ENCODE measurements at places on chromosomes 1 and 21. TPM values are rescaled to one million over a fixed set of nuclear protein-coding genes. Genes with fewer than 3 reads are reported as not detected.

DNA sequence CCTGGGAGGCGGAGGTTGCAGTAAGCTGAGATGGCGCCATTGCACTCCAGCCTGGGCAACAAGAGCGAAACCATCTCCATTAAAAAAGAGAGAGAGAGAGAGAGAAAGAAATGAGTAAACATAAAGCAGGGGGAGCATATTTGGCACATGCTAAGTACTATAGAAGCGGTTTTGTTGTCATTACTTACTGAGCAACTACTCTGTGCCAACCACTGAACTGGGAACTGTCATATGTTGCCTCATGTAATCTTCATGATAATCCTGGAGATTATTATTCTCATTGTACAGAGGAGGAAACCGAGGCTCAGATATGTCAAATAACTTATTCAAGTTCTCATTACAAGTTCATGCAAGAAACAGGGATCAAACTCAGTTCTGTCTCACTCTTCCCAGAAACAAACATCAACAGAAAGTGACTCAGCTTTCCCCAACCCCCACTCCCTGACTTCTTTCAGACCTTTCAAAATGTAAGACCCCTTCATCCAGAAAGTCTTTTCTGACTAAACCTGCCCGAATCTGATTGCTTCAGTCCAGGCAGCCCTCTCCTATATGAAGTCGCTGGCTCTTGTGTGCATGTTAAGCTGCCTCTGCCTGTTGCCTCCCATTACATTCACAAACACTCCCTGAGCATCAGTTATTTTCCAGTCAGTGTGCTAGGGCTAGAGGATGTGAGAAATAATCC is 23.5 kb downstream of the LAMB3 start:
- DNase-seq = no peak

- no peak for DNase-seq
Measured at GRCh38 chr1:224333939-224334786, 4.2 kb upstream of the NVL start.

- no peak for DNase-seq
Measured at GRCh38 chr1:247112479-247112781, 8.3 kb upstream of the ZNF669 start.

- DNase-seq = no peak
Measured at GRCh38 chr1:162364498-162364897, 12.2 kb downstream of the SPATA46 start.

The SH2D1B gene
- not detected for total RNA-seq

GRCh38 chr1:88175631-88176226 is 508.3 kb upstream of the PKN2 start:
- no peak for DNase-seq

DNA sequence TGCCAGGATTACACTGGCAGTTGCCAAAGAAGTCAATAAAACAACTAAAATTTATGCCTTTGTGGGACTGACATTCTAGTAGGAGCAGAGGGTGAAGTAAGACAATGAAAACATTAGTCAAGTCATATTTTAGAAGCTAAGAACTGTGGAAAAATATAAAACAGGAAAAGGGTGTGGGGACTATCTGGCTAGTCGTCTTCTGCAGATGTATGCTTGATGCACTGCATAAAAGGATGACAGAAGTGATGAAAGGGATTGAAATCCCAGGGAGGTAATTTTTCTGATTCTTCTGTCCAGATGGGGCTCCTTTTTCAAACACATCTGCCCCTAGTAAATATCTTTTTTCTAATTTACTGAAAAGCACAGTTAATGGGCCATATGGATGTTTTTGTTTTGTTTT is 706.3 kb downstream of the ADGRL2 start:
- no peak for DNase-seq

DNA sequence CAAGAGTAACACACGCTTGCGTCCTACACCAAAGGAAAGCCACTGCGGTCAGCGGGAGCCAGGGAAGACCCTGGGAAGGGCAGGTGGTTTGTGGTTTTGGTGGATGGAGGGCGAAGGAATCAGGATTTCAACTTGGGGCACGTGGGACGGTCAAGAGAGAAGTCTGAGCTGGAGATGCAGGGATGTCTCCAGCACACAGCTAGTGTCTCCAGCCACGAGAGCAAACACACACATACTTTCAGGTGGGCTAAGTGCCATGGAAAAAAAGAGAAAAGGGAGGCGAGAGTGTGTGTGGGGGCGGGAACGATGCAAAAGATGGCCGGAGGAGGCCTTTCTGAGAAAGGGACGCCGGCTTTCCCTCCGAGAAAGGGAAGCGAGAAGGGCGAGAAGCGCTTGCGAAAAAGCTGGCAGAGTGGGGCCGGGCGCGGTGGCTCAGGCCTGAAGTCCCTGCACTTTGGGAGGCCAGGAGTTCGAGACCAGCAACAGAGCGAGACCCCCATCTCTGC is 1.4 kb upstream of the SRRM1 start:
- peak; percentile 45 for DNase-seq

The CFAP74 gene
- total RNA-seq = not detected

The ADORA1 gene
- total RNA-seq = 5.7 TPM

- no peak for DNase-seq
Measured at GRCh38 chr1:90952906-90953305, 68.9 kb downstream of the ZNF644 start.

The AMY1A gene
- not detected for total RNA-seq

DNA sequence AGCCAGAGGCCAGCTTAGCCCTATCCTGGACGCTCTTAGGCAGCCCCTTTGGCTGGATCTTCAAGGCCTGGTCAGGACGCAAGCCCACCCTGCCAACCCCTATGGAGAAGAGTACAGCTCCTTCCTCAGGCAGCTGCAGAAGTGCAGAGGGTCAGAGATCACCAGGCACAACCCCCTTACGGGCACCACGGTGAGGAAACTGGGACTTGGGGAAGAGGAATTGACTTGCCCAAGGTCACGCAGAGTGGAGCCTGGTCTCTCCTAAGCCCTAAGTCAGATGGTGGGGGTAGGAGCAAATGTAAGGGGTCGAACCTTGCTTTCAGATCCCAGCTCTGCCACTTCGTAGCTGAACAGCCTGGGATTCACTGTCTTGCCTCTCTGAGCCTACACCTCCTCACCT is 3.7 kb downstream of the E2F2 start:
- no peak for DNase-seq

DNA sequence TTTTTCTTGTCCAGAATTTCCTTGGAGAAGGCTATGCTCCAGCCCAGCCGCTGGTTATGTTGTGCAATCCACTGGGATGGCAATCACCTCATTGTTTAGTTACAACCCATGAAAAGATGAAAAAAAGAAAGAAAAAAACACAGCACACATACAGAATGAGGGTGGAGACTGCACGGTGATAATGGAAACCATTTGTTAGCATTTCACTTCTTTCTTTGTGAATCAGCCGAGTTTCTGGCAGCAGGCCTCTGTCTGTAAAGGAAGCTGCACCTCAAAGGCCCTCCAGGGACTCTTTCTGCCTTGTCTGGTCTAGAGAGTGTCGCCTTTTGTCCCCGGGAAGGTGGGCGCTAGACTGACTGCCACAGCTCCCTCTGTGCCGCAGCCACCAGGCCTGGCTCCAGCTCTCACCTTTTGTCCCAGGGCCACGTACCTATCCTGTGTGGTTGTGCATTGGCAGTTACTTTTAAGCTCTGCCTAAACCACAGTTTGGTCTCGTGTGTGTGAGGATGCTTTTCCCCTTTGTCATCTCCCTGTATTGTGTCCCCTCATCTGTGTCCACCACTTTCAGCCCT is 35.6 kb downstream of the NGF start:
- no peak for DNase-seq

The RBBP5 gene
- 24.6 TPM for total RNA-seq

- DNase-seq = peak; percentile 18
Measured at GRCh38 chr1:203860396-203861025, 888 bp upstream of the SNRPE start.

- DNase-seq = peak; percentile 87
Measured at GRCh38 chr1:4755301-4755845, 101.0 kb downstream of the AJAP1 start.

DNA sequence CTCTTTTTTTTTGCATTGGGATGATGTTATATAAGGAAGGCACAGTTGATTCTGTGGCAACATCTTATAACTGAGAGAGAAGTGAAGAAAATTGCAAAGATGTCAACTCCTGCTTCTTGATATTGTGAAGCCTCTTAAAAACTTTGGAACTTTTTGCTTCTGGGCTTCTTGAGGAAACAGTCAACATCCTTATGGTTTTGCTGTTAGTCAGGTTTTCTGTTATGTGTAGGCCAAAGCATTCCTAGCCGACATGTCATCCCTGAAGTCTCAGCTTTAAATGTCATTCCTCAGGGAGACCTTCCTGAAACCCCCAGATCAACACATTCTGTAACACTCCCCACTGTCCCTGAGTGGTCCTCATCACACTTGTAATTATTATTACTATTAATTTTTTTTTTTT is 12.6 kb downstream of the FALEC start:
- no peak for DNase-seq

DNA sequence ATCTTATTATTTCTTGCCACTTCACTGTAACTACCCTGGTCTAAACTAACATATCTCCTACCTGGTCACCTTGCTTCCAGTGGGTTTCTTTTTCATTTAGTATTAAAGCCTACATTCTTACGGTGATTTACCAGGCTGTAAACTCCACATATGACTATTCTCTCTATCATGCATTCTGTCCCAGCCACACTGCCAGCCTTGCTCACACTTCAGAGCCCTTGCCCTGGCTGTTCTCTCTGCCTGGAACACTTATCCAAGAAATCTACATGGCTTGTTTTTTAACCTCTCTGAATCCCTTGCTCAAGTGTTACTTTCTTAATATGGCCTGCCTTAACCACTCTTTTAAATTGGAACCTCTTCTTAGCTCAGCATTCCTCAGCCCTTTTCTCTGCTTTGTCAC is 212.7 kb downstream of the GPR52 start:
- no peak for DNase-seq

The PDE9A gene
- 37.9 TPM for total RNA-seq

DNA sequence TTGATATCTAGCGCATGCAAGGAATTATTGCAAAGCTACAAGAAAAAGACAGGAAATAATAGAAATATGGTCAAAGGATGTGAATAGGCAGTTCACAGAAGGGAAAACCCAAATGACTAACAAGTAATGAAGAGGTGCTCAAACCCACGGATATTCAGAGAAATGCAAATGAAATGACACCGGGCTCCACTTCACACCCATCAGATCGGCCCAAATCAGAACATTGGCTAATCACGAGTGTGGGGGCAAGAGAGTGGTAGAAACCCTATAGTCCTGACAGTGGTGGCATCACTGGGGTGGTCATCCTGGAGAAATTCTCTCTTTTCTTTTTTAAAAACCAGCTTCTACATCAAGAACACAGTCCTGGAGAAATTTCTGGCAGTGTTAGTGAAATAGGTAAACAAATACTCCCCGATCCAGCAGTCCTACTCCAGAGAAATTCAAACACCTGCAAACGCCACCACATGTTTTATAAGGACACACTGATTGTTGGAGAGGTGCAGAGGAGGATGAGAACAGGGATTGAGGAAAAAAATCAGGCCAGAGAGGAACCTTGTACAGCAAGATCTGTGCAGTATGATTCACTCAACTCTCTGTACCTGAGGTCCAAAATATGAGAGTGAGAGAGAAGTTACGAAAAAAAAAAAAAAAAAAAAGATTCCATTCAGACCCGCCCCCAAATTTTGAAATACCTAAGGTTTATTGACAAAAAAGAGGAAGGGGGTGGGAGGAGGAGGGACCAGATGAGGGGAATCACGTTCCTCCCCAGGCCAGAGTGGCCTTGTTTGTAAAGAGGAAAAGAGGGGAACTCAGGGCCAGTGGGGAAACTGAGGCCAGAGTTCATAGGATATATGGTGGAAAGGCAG is 9.2 kb upstream of the TNFRSF1B start:
- no peak for DNase-seq

The CHRNB2 gene
- 0.30 TPM for total RNA-seq

- DNase-seq = no peak
Measured at GRCh38 chr1:3838788-3839187, 18.2 kb downstream of the CEP104 start.

The PIGK gene
- total RNA-seq = 30.7 TPM

- DNase-seq = no peak
Measured at GRCh38 chr1:99348397-99349132, 84.3 kb downstream of the PLPPR4 start.

DNA sequence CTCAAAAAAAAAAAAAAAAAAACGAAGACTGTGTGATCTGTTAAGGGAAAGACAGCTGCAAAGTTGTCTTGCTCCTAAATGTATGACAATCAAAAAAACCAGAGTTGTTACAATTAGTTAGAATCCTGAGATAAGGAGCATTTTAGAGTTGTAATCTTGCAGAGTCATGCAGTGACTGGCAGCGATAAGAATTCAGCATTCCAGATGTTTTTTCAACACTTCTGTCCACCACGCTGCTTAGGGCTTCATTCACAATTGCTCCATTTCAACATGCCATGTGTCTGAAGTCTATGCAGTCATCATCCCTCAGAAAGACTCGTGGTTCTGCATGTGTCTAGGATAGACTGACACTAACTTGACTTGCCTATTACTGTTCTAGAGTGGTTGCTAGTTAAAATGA is 102.4 kb upstream of the BACE2 start:
- DNase-seq = no peak

- no peak for DNase-seq
Measured at GRCh38 chr21:15000081-15000480, 64.7 kb downstream of the NRIP1 start.

GRCh38 chr1:43864111-43865045 is 69.2 kb upstream of the ARTN start:
- no peak for DNase-seq

- DNase-seq = no peak
Measured at GRCh38 chr1:173986951-173987350, 35.2 kb downstream of the RC3H1 start.

DNA sequence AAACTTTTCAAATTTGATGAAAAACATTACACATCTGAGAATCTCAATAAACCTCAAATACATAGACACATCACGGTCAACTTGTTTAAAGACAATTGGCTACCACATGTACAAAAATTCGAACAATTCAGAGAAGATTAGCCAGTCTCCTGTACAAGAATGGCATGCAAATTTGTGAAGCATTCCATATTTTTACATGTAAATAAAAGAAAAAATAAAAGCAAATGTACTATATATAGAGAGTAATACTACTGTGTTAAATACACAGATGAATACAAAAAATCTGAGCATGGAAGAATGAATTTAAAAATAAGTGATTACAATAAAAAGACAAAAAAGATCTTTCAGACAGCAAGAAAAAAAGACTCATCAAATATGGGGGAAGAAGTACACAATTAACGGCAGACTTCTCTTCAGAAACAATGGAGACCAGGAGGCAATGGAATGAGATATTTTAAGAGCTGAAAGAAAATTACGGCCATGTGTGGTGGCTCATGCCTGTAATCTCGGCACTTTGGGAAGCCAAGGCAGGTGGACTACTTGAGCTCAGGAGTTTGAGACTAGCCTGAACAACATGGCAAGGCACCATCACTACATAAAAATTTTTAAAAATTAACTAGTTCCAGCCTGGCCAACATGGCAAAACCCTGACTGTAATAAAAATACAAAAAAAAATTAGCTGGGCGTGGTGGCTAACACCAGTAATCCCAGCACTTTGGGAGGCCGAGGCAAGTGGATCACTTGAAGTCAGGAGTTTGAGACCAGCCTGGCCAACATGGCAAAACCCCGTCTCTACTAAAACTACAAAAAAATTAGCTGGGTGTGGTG is 23.2 kb downstream of the HAX1 start:
- no peak for DNase-seq

All from H7 (cell line).